ENCODE measurements at places on chromosomes 16 and 17.

- DNase-seq: peak; percentile 90
Observed at GRCh38 chr17:73591296-73592078, 52.8 kb downstream of the SDK2 start.

DNA sequence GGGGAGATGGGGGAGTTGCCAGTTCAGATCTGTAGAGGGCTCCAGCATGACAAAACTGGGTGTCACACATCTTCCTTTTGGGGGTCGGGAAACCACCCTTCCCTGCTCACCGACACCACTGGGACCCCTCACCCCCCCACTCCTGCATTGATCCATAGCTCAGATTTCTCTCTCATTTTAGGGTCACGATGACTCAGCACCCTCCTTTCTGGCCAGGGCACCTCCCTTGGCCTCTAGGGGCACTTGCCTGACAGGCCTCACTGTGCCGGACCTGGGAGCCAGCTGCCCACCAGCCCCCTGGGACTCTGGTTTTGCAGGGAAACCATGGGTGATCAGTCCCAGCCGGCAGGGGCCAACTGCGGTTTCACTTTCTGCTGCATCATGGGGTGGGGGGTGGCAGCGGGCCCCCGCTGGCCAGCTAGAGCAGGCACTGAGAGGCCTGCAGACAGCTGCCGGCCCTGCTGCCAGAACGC is 239.4 kb downstream of the MRTFB start:
- DNase-seq: peak; percentile 73

DNA sequence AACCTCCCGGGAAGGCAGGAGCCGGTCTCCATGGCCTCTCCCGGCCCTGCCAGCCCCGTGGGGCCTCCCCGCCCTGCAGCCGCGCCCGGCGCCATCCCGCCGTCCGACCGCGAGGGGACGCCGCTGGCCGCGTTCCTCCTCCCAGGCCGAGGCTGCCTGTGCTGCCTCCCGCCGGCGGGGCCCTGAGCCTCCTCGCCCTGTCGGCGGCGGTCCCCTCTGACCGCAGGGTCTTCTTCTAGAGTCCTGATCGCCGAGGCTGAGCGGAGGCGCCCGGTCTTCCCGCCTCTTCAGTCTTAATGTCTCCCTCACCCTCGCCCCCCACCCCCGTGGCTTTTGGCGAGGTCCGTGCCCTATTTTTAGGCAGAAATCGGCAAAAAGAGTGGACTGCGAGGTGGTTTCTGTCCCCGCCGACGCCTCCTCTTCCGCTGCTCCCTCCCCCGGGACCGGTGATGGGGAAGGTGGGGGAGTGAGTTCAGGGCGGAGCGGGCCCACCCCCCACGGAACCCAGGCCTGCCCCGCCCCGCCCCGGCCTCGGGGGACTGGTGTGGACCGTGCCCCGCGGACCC is 794 bp upstream of the CPNE7 start:
- peak; percentile 67 for DNase-seq

DNA sequence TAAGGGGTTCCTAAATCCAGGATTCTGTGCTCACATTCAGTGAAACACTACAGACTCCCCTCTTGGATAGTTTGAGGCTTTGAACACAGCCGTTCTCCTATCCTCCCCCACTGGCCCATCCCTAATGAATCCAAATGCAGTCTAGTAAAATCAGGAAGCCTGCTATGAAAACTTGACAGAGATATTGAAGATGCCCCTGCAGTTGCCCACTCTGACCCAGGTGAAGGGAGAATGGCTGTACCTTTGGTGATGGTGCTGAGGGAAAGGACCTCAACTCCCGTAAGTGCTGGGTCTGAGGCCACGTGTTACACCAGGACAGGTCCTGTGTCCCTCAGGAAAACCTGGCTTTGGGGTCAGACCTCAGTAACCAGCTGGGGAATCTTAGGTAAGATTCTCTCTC is 54.4 kb downstream of the SF3B3 start:
- DNase-seq: no peak

- DNase-seq: no peak
Observed at GRCh38 chr17:58358408-58359172, 6.6 kb upstream of the SUPT4H1 start.

GRCh38 chr17:50389534-50389933 is 7.8 kb downstream of the LRRC59 start:
- no peak for DNase-seq

DNA sequence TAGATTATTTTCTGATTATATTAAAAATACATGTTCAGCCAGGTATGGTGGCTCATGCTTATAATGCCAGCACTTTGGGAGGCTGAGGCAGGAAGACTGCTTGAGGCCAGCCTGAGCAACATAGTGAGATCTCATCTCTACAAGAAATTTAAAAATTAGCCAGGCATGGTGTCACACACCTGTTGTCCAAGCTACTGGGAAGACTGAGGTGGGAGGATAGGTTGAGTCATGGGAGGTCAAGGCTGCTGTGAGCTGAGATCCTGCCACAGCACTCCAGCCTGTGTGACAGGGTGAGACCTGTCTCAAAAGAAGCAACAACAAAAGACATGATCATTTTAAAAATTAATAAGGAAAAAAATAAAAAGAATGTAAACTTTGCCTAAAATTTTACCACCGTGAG is 40.7 kb downstream of the PRAC1 start:
- DNase-seq: no peak

- no peak for DNase-seq
Observed at GRCh38 chr16:50402298-50402895, 33.6 kb upstream of the BRD7 start.

Data from common myeloid progenitor, CD34-positive (primary cell).